ENCODE measurements at places on chromosomes 13 and 19.

GRCh38 chr13:31072041-31072440 lies 89.7 kb downstream of the HSPH1 start:
- no peak for DNase-seq

DNA sequence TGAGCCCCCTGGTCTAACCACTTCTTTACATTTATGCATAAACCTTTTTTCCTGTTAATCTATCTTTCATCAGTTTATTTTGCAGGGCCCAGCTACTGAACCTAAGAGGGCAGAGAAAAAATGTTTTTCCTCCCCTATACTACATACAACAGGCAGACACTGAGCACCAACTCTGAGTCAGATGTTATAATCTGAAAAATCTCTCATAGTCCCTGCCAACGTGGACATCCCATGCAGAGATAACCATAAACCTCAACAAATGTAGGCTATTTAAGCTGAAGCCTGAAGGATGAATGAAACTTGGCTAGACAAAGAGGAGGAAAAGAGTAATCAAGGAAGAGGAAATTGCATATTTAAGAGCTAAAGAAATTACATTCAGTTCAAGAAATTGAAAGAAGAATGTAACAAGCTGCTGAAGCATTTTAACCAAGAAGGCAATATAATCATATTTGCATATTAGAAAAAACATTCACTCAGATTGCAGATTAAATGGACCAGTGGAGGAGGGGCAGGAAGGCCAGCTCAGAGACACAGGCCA lies 2.6 kb downstream of the NEK3 start:
- no peak for DNase-seq

- DNase-seq = no peak
Measured at GRCh38 chr13:87120476-87120875, 550.7 kb upstream of the SLITRK5 start.

DNA sequence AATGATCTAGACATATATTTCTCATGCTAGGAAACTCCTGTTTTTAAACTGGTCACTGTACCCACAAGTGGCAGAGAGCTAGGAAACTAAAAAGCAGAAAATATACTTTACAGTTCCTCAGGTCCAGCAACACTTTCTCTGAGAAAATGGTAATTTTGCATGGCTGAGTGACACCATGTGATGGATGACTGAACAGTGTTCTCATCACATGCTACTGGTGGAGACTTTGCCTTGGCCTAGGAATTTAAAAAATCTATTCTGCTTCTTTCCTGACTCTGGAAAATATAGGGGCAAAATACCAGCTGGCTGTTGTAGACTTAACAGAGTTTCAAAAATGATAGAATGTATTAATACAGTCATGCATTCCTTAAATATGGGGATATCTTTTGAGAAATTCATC lies 50.0 kb downstream of the LATS2 start:
- DNase-seq = no peak

GRCh38 chr13:111347438-111347837 lies 27.0 kb downstream of the TEX29 start:
- DNase-seq = no peak

DNA sequence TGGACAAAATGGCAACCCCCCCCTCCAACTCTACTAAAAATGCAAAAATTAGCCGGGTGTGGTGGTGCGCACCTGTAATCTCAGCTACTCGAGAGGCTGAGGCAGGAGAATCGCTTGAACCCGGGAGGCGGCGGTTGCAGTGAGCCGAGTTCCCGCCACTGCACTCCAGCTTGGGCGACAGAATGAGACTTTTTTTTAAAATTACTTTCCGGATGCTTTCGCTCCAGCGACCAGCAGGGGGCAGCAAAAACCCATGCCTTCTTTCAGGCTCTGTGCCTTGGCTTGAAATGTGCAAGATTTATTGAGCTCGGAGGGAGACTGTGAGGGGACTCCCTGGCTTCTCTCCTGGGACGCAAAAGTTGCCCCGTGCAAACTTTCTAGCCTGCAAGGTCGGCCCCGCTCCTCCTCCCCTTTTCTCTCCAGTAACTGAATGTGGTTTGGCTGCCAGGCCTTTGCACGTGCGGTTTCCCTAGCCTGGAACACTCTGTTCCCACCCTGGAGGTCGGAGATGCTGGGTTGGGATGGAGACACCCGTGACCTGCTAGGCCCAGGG lies 61.4 kb upstream of the NFIC start:
- no peak for DNase-seq

DNA sequence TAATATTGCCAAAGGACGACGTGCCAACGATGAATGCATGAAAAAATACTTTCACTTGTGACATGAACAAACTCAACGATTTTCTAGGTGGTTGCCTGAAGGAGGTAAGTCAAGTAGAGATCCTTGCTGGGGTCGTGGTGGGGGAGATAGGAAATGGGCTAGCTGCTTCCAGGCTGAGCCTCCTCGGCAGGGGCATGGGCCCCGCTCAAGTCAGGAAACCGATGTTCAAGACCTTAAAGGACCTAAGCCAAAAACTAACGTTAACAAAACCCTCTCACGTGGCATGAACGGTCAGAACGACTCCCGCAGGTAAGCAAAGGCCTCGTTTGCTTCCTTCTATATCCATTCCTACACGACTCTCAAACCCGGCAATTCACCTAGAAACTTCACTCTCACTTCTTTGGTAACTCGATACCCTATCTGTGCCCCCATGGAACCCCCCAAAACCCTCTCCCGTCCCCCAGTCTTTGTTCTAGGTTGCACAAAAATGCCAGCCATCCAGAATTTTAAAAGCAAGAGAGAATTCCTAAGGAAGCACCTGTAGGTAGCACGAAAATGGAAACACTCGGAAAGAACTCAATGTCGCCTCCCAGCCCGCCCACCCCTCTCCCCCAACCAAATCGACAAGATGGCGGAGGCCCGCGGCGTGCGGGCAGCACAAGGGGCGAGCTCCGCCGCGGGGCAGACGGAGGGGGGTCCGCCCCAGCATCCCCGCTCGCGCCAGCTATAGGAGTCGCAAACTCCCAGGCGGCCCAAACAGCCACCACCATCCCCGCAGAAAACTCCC lies 13.6 kb downstream of the ACP4 start:
- no peak for DNase-seq

GRCh38 chr13:97239943-97240787 lies 18.0 kb downstream of the MBNL2 start:
- DNase-seq = no peak

DNA sequence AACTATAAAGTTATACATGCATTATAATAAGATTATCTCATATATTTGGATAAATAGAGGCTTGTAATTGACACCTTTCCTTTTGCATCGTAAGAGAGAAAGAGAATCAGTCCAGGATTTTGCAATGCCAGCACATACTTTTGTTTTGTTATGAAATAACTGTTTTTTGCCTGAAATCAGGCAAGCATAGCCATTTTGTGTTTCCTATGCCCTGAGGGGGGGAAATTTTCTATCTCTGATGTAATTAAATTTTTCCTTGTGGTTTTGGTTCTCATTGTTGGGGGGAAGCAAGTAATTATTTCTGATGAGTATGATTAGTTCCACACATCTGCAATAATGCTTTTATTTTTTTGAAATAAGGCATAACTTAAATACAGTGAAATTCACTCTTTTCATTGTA lies 229.4 kb downstream of the NDFIP2 start:
- no peak for DNase-seq

- no peak for DNase-seq
Measured at GRCh38 chr13:112254061-112254818, 121.9 kb upstream of the SPACA7 start.

DNA sequence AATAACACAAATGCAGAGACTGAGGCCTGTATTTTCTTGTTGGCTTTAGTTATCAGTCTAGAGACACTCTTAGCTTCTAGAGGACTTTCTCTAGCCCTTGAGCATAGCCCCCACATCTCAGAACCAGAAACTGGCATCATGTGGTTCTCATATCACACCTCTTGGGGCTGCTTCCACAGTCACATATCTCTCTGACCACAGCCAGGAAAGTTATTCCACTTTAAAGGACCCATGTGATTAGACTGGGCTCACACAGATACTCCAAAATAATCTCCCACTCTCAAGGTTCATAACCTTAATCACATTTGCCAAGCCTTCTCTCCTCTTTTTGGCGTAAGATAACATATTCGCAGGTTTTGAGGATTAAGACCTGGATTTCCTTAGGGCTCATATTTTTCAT lies 846.9 kb upstream of the MIR17HG start:
- DNase-seq = no peak

DNA sequence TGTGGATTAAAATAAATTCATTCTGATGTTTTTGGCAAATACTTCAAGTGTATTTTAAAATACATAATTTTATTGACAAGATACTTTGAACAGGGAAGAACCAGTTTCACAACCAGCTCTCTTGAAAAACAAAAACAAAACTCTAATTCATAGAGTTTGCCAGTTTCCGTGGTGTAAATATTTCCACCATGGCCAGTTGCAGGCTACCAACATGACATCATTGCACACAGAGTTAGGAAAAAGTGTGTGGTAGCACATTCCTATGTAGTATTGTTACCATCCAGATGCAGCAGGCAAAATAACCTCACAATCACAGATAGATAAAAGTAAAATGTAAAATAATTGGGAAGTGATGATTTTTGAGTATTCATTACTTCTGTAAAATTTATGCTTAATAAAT lies 7.7 kb upstream of the RNF113B start:
- no peak for DNase-seq
